ENCODE measurements at places on chromosomes 7 and 10.

GRCh38 chr10:91702620-91703019, 69.7 kb upstream of the PPP1R3C start:
- DNase-seq, result no peak

DNA sequence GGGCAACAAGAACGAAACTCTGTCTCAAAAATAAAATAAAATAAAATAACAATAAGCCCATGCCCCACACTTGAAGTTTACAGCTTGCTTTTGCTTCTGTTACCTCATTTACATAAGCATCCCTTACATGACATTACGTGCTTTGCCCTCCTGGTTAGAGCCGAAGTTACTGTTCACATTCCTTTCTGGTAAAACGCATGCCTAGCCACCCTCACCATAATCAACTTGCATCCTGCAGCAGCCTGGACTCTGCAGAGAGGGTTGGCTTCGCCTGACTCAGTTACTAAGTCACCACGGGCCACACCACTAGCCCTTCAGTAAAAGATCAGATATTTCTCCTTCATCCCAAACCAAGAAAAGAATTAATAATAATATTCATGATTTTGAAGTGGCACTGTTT, 736.0 kb upstream of the AUTS2 start:
- DNase-seq, result no peak

DNA sequence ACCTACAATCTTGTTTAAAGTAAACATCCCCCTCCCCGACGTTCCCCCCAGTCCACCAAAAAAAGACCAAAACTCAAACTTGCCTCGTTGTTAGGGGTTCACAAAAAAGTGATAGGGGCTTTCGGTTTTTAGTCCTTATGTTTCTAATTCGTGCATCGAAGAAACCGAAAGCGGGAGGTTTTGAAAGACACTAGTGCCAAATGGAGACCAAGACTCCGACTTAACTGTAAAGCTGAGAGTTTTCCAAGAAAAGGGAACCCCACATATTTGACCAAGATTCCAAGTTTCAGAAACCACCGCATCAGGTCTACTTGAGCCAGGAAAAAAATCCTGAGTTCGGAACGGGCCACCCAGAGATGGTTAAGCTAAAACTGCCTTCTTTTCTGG, 534 bp downstream of the PSMA2 start:
- peak; percentile 47 for DNase-seq

DNA sequence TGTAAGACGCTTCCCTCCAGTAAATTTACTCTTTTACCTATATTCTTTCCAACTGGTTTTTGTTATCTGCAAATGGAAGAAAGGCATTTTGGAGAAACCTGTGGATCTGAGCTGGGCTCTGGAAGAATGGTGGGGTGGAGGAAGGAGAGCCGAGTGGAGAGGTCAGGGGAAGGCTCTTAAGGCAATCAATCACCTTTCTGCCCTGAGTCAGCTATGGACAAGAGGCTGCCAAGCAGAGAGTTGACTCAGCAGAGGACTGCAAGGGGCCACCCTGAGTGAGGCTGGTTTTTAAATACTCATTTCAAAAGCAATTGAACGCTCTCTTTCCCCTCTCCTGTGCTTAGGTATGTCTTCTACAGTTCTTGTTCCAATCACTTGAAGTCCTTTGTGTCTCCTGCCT, 81.8 kb downstream of the SPAG6 start:
- DNase-seq, result no peak

GRCh38 chr10:37456456-37456855, 331.1 kb downstream of the ANKRD30A start:
- no peak for DNase-seq

DNA sequence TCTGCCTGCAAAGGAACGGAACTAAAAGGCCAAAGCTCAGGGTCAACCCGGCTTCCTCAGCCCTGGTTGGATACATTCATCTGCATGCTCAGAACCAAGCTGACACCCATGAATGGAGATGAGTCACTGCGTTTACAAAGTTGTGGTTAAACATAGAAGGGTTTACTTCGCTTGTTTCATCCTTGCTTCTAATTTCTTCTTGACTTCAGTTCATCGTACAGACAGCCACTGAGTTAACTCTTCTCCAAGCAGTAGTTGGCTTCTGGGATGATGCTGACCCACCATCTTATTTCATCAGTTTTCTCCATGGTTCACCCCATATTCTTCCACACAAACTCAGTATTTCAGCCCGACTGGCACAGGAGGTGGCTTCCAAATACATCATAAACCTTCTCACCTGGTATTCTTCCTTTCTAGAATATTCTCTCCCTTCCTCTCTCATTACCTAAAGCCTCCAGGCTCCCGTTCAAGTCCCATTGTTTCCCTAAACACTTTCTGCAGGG, 166.3 kb upstream of the RNF32 start:
- DNase-seq, result no peak

- DNase-seq, result no peak
These were observed 45.7 kb downstream of the SNX10 start for GRCh38 chr7:26337232-26337865.

DNA sequence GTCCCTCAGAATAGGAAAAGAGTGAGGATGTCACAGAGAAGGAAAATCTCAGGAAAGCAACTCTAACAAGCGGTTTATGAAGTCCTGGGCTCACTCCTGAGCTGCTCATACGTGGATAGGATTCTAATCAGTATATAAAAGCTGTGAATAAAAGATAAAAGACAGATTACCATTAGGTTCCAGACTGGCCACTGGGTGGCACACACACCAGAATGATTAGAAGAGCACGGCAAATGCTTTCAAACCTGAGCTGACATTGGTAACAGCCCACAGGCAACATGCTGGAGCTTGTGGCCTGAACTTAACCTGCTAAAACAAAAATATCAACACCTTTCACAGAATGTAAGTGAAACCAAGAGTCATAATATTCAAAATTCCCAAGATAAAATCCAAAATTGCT, 370.8 kb downstream of the GRID1 start:
- peak; percentile 18 for DNase-seq

DNA sequence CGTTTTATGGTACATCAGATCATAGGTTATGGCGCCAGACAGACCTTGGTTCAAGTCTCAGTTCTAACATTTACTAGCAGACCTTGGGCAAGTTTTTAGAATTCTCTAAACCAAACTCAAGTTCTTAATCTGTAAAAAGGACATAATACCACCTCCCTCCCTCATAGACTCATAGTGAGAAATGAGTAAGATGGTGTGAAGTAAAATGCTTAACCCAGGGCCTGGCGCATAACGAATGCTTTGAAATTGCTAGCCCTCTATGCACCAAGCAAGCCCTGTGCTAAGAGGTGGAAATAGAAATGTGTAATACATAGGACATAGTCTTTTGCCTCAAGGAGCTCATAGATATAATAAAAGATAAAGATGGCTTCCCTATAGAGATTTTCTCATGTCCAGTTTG, 17.7 kb upstream of the SLC35B4 start:
- DNase-seq, result no peak

GRCh38 chr7:155230169-155230593, 67.5 kb upstream of the INSIG1 start:
- no peak for DNase-seq

DNA sequence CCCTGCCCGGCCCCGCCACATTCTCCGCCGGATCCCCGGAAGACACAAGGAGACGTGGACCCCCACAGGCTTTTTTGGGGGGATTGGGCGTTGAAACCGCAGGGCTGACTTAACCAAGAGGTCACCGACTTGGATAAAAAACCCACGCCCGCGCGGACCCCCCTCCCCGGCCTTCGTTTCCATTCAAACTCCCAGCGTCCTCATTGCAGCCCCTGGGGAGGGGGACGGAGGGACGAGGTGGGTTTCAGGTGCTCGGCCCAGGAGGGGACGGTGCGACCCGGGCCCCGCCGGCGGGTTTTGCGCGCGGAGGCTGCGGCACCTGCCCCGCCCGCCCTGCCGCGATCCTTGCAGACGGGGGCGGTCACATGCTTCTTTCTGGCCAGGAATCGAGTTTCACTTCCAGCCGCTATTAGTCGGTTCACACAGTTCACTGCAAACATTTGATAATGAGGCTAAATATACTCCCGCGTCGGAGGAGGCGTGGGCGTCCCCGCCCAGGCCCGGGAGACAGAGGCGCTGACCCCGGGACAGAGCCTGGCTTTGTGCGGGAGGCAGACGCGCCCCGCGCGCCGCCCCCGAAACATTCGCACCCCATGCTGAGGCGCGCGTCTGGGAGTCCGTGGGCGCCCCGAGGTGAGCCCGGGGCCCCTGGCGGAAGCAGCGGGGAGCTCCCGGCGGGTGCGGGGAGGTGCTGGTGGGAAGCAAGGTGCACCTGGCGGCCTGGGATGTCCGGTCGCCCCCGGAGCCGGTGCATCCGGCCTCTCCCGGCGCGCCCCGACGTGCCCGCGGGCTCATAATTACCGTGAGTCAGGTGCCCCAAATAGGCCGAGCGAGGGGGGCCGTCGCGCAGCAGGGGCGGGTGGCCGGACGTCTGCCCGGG, 2.7 kb upstream of the PDGFA start:
- peak; percentile 28 for DNase-seq

DNA sequence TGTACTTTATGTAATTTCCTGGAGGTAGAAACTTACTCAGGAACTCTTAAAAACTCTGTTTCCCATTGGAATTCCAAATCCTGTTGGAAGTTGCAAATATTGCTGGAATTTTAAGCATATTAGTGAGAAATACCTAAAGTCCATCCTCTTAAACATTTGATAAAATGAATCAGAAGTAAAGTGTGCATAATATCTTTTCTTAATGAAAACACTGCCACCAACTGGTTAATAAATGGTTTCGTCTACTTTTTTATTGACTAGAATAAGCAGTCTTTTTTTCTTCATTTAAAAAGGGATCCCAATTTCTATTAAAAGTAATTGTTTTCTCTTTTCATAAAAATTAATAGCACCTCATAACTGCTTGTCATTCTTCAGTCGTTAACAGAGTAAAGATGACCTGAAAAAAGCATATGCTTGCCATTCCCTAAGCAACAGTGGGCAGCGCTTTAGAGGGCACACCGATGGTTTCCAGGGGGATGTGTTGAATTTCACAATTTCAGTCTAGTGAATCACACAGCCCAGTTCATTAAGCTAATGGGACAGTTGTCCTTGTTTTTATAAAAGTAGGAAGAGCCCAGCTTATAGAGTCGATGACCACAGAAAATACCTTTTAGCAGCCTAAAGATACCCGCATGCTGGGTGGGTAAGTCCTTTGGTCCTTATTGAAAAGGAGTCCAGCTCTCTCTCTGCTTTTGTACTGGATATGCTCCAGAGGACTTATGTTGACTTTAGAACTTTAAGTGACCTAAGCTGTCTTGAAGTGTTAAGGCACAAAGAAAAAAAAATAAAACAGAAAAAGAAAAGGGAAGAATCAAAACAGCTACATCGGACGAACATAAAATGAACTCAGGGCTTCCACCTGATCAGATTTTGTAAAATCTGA, 28.5 kb downstream of the NPS start:
- DNase-seq, result no peak

DNA sequence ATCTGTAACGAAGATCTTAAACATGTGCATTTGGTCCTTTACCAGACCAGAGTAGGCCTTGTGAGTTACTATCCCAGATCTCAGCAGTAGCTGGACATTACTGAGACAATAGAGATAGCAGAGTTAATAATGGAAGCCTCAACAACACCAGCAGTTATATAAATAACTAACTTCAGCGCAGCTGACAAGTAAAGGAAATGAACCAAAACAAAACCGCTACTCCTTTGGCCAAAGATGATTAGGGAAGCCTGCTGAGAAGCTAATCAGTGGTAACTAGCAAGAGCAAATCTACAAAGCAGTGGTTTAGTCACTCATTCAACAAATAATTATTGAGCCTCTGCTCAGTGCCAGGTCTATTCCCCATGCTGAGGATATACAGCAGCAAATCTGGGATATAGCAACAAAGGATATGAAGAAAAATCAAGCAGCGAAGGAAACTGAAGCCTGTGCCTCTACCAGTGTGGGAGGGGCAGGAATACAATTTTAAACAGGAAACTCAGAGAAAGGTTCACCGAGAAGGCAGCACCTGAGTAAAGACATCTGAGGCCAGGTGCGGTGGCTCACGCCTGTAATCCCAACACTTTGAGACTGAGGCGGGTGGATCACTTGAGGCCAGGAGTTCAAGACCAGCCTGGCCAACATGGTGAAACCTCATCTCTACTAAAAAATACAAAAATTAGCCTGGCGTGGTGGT, 103.6 kb downstream of the ELMO1 start:
- DNase-seq, result peak; percentile 37

- DNase-seq, result no peak
These were observed 55.2 kb upstream of the EZH2 start for GRCh38 chr7:148939128-148939755.

GRCh38 chr10:98055841-98056516, 25.6 kb upstream of the CRTAC1 start:
- DNase-seq, result no peak

GRCh38 chr7:4270268-4270667, 411.8 kb upstream of the FOXK1 start:
- DNase-seq, result no peak

DNA sequence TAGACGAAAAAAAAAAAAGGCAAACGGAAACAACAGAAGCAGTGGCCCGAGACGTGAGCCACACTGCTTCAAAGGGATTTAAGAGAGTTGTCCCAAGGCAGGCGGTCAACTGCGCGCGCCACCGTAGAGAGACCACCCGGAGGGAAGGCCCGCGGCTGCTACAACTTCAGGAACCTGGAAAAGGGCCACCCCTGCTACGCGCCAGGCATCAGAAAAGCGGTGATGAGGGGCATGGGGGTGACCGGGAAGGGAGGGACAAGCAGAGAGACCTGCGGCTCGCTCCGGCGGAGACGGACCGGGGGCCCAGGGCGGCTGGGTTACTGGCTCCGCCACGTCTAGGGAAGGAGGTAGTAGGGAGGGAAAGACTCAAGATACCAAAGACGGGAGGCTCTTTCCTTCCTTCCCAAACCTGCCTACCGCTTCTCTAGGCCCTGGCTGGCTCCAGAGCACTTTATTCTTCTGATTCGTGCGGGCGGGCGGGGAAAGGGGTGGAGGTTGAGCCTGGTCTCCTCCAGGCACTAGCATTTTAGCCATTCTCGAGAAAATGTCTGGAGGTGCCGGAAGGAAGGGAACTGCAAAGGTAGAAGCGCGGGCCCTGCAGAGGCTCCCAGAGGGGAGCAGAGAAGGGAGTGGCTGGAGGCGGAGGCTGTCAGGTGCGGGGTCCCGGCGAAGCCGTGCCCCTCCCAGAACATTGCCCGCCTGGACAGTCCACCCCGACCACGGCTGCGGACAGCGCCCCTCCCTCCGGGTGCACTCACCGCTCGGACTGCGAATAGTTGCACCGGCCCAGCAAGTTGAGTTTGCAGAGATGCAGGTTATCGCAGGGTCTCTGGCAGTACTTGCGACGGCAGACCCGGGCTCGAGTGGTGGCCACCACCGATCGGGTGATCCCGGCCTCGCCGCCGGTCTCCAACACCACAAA, 993 bp downstream of the ZC3HAV1 start:
- no peak for DNase-seq
